ENCODE measurements at places on chromosomes 3 and 15. TPM values are rescaled to one million over a fixed set of nuclear protein-coding genes. Genes with fewer than 3 reads are reported as not detected.

ZNF660 gene
- total RNA-seq: 1.7 TPM

VILL gene
- 9.0 TPM for total RNA-seq

CLDND1 gene
- total RNA-seq: 235 TPM

CDHR4 gene
- total RNA-seq: not detected

SPINK8 gene
- total RNA-seq: not detected

IL17RC gene
- 46.4 TPM for total RNA-seq

NR2F2 gene
- 20.6 TPM for total RNA-seq

All from placental pericyte (primary cell).